Type B pancreatic cell (in vitro differentiated cells): ENCODE measurements at places on chromosomes 4 and X.

DNA sequence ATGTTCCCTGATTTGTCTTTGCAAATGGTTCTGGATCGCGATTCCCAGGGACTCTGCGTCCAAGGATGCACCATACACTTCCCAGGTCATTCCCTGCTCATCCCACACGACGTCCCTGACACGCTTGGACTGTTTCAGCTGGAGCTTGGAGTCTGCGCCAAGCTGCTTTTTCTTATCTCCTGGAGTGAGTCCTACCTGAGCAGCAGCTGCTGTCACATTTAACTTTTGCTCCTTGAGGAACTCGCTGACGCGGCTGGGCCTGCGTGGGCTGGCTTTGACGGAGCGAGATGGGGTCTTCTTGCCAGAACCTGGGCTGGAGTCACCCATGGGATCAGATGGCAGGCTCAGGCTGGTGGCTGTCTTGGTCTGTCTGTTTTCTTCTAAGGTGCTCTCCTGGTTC is 59.6 kb downstream of the GPRIN3 start:
- DNase-seq: no peak

GRCh38 chrX:150926791-150927190 is 28.3 kb upstream of the CD99L2 start:
- no peak for DNase-seq

- no peak for DNase-seq
These were observed 183.7 kb downstream of the SPATA18 start for GRCh38 chr4:52234561-52235440.

DNA sequence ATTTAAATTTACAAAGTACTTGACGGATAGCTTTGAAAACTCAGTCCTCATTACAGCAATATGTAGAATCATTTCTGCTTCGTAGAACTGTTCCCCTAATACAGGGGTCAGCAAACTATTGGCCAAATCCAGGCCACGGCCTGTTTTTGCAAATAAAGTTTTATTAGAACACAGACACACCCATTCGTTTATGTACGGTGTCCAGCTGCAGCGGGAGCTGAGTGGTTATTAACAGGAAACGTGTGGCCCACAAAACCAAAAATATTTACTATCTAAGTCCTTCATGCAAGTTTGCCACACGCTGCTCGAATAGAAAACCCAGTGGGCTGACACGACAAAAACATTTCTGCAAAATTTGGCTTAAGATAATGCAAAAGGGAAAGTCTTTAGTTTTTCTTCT is 146.5 kb downstream of the AFAP1 start:
- DNase-seq: no peak

- no peak for DNase-seq
These were observed 813.5 kb upstream of the SLIT2 start for GRCh38 chr4:19438233-19438632.

DNA sequence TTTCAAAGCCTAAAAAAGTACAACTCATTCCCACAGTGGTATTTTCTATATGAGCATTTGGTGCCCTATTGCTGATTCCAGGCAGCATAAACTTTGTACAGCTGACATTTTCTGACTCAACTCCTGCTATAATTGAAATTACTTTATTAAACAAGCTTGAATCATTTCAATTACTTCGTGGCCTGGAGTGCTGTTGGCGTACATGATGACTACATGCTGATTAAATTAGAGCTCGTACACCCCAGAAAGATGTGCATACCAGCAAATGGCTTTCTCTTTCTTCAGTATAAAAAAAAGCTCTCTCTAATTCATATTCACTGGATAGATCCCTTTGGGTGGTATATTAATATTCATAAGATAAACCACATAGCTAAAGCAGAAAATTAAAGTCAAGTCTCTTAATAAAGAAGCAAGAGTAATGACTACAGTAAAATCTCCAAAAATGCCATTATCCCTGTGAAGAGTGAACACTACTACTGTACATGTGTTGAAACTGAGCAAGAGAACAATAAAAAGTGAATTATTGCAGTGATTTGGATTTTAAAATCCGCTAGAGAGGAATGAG is 245.0 kb upstream of the IGFBP7 start:
- DNase-seq: no peak

GRCh38 chr4:105714071-105714521 is 5.5 kb downstream of the GSTCD start:
- DNase-seq: no peak

GRCh38 chr4:1815096-1815996 is 22.3 kb downstream of the FGFR3 start:
- DNase-seq: no peak

DNA sequence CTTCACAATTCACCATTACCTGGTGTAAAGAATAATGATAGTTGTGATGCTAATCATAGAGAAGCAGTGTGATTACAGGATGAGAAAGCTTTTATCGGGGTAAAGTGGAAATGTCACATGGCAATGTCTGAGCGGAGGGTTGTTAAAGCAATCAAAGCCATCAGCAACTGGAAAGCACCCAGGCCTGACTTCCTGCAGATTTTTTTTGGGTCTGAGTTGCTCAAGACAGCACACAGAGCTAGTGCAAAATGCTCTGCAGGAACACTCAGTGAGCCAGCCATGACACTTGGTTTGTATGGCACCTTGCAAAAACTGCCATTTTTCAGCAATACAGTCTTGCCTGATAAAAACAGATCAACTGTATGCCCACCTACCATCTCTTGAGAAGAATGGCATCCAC is 152.9 kb downstream of the COL4A6 start:
- no peak for DNase-seq
